ENCODE measurements at places on chromosomes 1 and 21. TPM values are rescaled to one million over a fixed set of nuclear protein-coding genes. Genes with fewer than 3 reads are reported as not detected.

Gene SH3BGR
- 0.33 TPM for total RNA-seq

Gene EEIG2
- total RNA-seq, result 7.0 TPM

Gene AADACL4
- not detected for total RNA-seq

Gene VWA1
- total RNA-seq, result not detected

Gene A3GALT2
- not detected for total RNA-seq

Gene ADORA1
- total RNA-seq, result not detected

Gene PM20D1
- total RNA-seq, result 1.2 TPM

Gene S100A3
- not detected for total RNA-seq

Gene DIRAS3
- not detected for total RNA-seq

Gene PRDM16
- total RNA-seq, result not detected

Gene CBR3
- 4.7 TPM for total RNA-seq

Gene ZNF281
- 31.2 TPM for total RNA-seq

Gene FAM151A
- not detected for total RNA-seq

Gene C1orf167
- not detected for total RNA-seq

Gene ATXN7L2
- total RNA-seq, result 7.5 TPM

Gene SERTAD4
- total RNA-seq, result not detected

Gene IGSF9
- not detected for total RNA-seq

Gene FAF1
- total RNA-seq, result 57.2 TPM

Gene NUDT4B
- 1.9 TPM for total RNA-seq

Gene CNR2
- 51.0 TPM for total RNA-seq

- DNase-seq, result no peak
Observed at GRCh38 chr1:83530506-83530905, 468.4 kb downstream of the TTLL7 start.

- DNase-seq, result no peak
Observed at GRCh38 chr1:192270398-192270797, 46.4 kb upstream of the RGS21 start.

DNA sequence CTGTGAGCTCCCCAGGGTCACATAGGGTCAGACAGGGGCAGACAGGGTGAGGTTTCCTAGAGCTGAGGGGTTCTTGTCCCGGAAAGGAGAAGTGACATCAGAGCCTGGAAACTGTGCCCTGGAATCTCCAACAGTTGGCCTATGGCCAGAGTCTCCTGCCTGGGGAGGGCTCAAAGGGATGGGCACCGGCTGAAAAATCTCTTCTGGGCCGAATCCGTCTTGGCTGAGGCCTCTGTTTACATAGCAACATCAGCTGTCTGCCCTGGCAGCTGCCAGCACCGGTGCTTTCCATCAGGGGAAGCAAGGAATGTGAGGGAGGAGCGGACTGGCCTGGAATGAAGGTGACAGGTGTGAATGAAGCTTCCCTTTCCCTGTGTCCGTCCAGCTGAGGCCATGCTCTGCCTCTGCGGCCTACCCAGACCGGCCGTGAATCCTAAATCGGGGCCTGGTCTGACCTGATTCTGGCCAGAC lies 30.7 kb downstream of the VASH2 start:
- DNase-seq, result no peak

- no peak for DNase-seq
Observed at GRCh38 chr21:27359141-27359540, 392.3 kb upstream of the ADAMTS5 start.

GRCh38 chr21:37237764-37238163 lies 29.4 kb downstream of the VPS26C start:
- no peak for DNase-seq

DNA sequence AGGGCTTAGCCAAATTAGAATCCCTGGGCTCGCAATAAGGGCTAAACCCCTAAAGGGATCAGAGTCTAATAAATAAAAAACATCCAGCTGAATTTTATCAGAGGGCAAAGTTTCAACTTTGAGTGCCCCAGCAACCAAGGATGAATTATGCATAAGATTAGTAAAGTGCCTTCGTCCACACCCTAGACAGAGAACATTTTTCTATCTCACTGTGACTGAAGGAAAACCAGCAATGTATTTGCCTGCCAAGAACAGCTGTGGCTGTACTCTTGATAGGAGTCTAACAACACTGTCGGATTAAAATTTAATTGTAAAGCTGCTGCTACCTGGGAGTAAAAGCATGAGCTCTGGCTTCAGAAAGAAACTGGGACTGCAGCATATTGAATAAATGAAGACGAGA lies 23.3 kb downstream of the WNT2B start:
- no peak for DNase-seq

DNA sequence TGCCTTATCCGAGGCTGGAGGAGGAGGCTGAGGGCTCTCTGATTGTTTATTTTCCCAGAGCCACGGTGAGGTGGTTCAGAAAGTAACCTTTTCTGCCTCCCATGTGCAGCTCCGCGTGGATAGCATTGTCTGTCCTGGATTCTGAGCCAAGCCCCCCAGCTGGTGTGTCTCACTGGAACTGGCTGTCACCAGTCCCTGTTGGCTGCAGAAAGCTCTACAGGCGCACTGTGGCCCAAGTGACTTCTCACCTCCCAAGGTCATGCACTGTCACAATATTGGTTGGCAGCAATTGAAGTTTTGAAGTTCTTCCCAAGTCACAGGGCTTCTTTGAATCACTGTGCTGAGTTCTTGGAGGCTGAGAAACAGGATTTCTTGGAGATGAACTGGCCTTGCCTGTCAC lies 8.2 kb downstream of the BMP8A start:
- no peak for DNase-seq

- DNase-seq, result no peak
Observed at GRCh38 chr1:66575739-66576138, 41.8 kb downstream of the SGIP1 start.

GRCh38 chr21:32307706-32308105 lies 9.1 kb downstream of the MRAP start:
- no peak for DNase-seq

- no peak for DNase-seq
Observed at GRCh38 chr1:25198663-25199252, 33.5 kb downstream of the SYF2 start.

GRCh38 chr1:168466714-168467131 lies 77.1 kb downstream of the XCL2 start:
- DNase-seq, result no peak

DNA sequence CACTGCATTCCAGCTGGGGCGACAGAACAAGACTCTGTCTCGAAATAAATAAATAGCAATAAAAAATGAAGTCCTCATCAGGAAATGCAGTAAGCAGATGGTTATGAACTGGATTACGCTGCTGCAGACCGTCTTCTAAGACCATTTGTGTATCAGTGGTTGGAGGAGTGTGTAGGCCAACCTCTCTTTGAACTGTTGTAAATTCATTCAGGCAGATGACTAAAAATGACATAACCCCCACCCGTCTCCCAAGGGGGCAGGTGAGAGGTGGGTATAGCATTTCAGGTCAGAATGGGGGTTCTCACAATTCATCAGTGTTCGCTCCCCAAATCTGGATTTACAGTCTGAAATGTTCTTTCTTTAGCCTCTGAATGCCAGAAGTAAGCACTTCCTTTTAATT lies 177.3 kb downstream of the KIF26B start:
- no peak for DNase-seq

GRCh38 chr1:70979313-70979712 lies 68.3 kb downstream of the PTGER3 start:
- no peak for DNase-seq

- DNase-seq, result no peak
Observed at GRCh38 chr21:33866826-33867225, 48.8 kb downstream of the ATP5PO start.

- DNase-seq, result no peak
Observed at GRCh38 chr1:87028576-87028975, 114.1 kb downstream of the HS2ST1 start.

DNA sequence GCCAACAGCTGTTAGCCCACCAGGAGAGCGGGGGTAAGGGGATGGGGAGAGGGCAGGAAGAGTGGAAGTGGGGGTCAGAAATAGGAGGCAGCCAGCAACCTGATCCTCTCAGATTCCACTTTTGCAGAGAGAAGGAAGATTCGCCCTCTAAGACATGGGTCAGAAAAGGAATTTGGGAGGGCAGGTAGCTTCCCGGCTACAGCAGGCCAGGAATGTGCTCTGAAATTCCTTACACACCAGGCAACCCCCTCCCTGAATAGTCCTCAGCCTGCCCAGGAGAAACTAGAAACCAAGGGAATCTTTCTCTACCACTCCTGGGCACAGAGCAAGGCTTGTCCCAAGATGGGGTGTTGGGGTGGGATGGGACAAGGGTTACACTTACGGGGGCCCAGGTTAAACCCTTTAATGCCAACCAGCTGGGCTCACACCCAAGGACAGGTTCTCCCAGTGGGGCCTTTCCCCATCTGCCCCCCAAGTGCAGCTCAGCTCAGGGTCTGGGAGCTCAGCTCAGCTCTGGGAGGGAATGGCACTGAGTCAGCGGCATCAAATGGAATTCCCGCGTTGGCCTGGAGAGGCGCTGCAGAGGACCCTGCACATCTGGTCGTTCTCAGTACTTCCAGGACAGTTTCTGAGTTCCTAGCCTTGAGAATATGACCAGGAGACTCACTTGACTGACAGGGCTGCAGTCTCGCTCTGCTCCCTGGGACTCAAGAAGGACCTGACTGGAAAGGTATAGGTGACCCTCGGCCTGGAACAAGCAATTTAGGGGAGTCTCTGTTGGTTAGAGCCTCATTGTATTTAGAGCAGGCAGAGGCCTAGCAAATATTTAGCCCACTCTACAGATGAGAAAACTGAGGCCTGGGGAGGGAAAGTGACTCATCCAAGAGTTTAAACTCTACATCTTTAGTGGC lies 761 bp downstream of the TNNT2 start:
- no peak for DNase-seq

DNA sequence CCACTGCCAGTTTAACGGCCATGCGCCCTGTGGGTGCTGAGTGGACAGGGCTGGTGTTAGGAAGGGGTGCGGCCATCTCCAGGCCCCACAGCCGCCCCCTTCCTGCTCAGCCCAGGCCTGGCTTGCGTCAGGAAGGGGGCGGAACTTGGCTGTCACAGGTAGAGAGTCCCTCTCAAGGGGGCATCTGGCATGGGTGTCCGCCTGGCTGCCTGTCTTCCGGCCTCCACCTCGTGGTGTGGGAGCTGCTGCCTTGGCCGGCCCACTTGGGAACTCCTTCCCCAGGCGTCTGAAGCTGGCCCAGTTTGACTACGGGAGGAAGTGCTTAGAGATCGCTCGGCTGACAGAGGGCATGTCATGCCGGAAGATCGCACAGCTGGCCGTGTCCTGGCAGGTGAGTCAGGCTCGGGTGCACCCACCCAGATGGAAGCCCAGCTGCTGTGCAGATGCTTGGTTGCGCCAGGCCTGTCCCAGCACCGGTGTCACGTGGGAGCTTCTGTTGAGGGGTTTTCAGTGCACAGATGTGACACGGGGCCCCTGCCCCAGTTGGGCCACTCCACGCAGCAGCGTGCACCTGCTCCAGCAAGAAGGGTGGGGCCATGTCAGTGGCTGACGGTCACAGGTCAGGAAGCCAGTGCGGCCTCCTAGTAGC lies 9.1 kb upstream of the ATAD3B start:
- DNase-seq, result no peak

- no peak for DNase-seq
Observed at GRCh38 chr1:54952950-54953718, 27.3 kb upstream of the TMEM61 start.

GRCh38 chr1:56533197-56533596 lies 46.2 kb downstream of the PLPP3 start:
- no peak for DNase-seq

DNA sequence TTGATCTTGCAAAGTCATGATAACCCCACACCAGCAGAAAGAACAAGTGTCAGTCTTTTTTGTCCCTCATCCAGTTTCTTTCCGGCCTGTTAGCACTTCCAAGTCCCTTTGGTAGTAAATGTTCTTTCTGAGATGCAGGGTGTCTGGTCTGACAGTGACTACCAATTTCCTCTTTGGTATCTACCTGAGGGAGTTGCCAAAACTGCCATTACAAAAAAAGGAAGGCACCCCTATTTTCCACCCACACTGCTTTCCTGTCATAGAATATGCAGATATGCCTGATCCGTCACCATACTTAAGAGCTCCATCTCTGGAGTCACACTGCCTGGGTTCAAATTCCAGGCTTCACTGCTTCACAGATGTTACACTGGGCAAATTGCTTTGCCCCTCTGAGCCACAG lies 72.4 kb downstream of the ZNF281 start:
- no peak for DNase-seq

GRCh38 chr21:26281506-26281905 lies 110.9 kb upstream of the APP start:
- DNase-seq, result no peak

DNA sequence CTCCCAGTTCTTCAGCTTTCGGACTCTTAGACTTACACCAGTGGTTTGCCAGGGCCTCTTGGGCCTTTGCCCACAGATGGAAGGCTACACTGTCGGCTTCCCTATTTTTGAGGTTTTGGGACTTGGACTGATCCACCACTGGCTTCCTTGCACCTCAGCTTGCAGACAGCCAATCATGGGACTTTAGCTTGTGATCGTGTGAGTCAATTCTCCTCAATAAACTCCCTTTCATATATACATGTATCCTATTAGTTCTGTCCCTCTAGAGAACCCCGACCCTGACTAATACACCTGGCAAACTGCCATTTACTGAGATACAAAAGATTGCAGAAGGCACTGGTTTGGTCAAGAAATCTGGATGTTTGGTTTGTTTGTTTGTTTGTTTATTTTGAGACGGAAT lies 6.4 kb upstream of the RAB4A start:
- DNase-seq, result no peak

GRCh38 chr1:92465256-92465647 lies 21.5 kb downstream of the GFI1 start:
- DNase-seq, result no peak

Data from activated B cell treated with CpG ODN at 0.5 μM for 24 hours (primary cell).